ENCODE measurements at places on chromosomes 16 and 17.

DNA sequence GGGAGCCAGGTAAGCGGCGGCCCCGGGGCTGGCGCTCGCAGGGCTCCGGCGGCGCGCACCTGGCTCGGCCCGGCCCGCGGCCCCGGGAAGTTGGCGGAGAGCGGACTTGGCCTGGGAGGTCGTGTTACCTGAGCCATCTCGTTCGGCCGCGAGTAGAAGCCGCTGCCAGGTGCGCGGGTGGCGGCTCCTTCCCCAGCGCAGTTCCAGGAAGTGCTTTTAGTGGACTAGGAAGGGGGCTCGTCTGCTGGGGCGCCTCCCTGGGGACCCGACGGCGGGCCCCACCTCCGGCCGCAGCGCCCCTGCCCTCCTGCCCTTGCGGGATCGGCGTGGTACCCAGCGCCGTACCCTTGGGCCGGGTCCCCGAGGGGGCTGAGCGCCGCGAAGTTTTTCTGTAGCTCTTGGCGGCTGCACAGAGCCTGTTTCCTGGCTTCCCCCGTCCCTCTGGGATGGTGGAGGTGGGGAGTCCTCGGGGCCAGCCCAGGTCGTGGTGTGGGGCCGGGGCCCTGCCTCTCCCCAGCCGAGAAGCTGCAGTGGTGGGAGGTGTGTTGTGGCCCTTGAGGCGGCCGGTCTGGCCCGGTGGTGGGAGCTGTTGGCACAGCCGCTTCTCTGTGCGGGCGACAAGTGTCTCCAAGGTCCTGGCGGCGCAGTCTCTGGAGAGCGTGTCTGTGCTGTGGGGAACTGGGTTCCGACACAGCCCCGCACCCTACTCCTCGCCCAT, 96.9 kb downstream of the RAB11FIP4 start:
- DNase-seq: peak; percentile 51

GRCh38 chr17:71440513-71440912, 680.3 kb upstream of the SOX9 start:
- DNase-seq: no peak

GRCh38 chr16:49661465-49662187, 194.3 kb downstream of the ZNF423 start:
- no peak for DNase-seq

DNA sequence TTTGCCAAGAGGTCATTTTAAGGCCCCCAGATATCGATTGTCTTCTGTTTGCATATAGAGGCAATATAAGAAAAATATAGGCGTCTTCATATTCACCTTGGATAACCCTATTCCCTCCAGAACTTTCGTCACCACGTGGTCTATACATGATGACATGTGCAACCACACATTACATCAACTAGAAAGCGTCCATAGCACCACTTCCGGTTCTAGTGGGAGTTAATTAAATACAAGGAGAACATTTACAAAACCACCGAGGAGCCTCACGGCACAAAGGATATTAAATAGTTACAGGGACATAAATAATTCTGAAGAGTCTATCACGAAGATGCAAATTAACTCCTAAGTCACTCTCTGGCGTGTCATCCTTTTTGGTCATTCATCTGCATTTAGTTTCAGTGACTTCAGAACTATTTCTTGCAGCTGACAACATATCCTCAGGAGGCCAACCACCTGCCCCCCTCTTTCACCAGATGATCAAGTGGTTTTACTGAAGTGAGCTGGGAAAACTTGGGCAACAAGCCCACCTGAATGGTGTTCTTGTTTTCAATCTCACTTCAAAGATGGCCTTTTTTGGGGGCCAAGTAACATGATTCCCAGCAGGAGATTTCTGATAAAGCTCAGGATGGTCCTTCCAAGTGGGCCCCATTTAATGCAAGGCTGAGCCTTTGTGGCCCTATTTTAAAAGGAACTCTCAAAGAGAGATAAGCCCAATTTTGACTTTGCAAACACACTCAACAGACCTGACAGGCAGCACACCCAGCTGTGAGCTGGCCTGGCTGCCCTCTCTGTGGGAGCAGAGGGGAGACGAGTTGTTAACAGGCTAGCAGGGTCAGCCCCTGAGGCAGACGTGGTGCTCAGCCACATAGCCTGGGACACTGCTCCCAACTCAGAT, 15.3 kb downstream of the CMTM3 start:
- DNase-seq: no peak

DNA sequence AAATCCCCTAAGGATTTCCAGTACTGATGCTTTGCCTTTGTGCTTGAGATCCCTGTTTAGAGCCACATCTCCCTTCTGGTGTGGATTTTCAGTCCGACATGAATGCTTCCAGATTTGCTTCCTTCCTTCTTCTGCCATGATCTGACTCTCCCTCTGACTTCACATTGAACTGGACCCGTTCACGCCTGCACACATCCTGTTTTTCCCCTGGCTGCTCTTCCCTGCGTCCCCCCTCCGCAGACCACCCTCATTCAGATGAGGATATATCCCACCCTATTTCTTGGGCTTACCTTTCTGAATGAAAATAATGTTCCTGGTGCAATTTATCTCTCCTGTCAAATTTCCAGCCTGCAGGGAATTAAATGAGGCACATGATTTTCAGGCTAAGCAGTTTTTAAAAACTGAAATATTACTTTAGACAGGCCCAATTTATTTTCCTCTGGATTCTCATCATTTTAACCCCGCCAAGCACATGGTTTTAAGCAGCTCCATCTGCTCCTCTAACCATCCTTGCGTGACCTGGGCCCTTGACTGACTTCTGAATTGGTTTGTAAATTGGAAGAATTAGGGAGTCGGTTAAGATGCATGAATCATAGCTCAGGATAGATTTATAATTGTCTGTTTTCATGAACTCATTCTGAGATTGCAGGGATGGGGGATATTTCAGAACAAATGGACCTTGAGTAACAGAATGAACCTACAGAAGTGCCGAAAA, 59.2 kb downstream of the BMERB1 start:
- no peak for DNase-seq

GRCh38 chr17:44272321-44272951, 4.5 kb upstream of the SLC4A1 start:
- no peak for DNase-seq

DNA sequence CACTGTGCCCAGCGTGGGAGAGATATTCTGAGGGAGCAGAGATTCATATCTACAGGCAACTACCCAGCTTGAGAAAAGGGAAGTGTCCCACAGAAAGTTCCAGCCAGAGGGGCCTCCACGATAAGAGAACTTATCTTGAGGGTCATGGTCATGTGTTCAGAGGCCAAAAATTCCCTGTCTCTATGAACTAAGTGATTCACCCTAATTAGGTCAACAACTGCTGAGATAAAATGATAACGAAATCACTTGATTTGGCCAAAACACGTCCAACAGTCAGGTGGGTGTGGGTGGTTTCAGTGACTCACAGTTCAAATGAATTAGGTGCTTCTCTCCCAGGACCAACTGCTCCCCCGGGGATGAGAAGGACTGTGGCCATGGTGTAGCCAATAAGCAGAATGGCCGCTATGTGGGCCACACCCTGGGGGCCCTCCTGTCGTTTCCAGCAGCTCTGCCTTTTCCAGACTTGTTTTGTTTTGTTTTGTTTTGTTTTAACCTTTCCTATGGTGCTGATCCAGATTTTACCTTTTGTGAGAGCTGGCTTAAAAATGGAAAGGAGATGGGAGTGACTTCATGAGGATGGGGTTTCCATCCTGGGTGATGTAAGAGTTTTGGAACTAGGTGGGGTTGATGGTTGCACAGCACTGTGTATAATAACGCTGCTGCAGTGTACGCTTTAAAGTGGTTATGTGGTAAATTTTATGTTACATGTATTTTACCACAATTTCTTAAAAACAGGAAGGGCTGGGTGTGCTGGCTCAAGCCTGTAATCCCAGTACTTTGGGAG, 8.7 kb downstream of the DNAI2 start:
- no peak for DNase-seq

DNA sequence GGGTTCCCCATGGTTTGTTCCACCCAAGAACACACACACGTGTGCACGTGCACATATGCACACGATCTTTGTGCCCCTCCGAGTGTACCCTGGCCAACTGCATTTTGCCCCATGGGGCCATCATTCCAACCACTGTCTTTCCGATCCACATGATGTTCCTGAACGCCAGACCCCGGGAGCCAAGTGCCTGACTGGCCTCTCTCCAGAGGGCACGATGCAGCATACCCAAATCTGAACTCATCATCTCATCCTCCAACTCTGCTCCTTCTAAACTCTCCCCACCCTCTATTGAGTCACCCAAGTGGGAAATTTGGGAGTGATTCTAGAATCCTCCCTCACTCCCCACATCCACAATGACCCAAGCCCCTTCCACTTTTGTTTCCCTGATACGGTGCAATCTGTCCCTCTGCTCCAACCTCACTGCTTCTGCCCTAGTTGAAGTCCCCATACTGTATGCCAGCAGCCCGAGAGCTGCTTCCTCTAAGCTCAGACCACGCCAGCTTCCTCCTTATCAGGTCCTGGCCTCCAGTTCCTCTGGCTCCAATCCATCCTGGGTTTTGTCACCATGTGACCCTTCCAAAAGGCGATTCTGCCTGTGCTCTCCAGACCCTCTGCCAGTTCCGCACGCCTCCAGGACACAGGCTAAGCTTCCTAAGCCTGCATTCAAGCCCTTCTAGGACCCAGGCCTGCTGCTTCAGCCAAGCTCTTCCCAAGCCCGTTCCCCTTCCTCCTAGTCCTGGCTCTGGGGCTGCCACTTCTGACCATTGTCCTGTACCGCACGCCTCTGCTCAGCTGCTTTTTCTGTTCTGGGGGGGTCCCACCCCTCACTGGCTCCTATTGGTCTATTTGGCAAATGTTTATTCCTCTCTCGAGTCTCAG, 10.1 kb upstream of the TMEM208 start:
- peak; percentile 40 for DNase-seq

Data from globus pallidus (tissue), 1 donor.